Activated CD8-positive, alpha-beta memory T cell treated with anti-CD3 and anti-CD28 coated beads for 1 hour (primary cell): ENCODE measurements at places on chromosomes 13 and 19.

DNA sequence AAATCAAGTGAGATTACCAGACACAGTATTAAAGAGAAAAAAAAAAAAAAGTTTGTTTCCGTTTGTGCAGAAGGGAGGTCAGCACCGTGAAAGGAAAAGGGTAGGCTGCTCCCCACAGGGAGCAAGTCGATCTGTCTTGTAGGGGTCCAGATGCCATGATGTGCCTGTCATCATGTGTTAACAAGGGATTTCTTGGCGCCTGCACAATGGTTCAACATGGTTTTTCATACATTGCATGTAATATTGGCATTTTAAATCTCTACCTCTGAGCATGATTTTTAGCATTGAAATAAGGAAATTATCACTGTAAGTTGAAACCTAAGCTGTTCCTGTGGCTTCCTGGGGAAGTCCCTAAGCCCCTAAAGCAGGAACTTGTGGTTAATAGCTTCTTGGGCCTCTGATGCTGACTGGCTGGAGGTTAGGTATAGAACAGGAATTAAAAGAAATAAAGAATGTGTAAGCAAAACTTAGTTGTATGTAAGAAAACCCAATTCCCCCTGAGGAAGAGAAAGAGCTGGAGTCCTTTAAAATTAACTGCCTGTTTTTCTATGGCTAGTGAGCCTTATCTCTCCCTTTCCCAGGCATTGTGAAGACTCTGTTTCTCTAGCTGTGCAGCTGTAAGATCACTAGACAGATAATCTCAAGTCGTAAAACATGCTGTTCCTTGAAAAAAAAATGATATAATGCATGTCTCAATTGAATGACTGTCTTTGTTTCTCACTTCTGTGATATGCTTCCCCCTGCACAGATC, 7.4 kb upstream of the FCGBP start:
- peak; percentile 13 for DNase-seq

GRCh38 chr13:21594715-21595545, 9.0 kb downstream of the MICU2 start:
- DNase-seq, result no peak

DNA sequence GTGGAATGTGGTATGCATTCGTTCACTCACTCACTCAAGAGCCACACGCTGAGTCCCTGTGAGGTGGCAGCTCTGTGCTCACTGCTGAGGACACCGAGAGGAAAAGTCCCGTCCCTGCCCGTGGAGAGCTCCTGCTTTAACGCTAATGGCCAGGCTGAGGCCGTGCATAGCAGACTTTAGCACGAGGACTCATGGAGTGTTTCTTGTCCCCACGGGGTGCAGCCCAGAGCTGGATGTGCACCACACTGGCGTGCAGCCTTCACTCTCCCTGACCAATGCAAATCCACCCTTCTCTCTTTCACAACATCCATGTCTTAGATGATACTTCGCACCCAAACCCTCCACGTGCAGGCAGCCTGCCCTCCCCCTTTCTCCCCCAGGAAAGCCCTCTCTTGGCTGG, 159.6 kb upstream of the ZNF536 start:
- no peak for DNase-seq

DNA sequence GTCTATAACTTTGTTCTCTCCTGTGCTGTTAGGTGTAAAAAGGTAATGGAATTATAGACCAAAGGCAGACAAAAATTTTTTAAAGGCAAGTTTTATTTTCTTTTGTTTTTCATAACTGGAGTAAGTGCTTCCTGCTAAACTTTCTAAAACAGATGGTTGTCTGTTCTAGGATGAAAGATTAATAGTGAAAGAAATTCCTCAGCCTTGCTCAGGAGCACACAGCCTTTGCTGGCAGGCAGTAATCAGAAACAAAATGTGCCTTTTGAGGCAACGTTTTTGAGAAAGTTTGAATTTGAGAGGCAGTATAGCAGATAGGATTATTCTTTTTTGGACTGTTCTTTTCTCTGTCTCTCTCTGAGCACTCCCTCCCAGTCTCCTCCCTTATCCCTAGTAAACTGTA, 2749.5 kb downstream of the PCDH9 start:
- DNase-seq, result no peak

- no peak for DNase-seq
Observed at GRCh38 chr19:37505958-37506386, 767 bp upstream of the ZNF793 start.

DNA sequence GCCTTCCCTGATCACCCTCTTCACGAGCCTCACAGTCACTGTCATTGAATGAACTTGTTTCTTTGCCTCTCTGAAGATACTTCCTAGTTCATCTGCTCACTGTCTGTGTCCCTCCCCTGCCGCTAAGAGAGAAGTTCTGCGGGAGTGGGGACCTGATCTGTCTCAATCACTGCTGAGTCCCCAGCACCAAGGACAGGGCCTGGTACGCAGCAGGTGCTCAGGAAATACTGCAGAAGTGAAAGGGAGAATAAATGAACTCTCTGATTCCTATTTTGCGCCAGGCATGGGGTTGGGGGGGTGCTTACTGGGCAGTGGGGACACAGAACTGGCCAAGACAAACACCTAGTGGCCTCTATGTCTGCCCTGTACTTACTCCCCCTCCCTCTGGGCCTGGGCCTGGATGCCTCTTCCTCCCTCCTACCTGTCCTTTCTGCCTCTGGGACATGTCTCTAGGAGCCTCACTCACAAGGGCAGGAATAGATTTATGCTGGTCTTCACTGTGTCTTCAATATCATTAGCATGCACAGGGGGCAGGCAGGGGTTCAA, 17.5 kb downstream of the FCGBP start:
- DNase-seq, result no peak

DNA sequence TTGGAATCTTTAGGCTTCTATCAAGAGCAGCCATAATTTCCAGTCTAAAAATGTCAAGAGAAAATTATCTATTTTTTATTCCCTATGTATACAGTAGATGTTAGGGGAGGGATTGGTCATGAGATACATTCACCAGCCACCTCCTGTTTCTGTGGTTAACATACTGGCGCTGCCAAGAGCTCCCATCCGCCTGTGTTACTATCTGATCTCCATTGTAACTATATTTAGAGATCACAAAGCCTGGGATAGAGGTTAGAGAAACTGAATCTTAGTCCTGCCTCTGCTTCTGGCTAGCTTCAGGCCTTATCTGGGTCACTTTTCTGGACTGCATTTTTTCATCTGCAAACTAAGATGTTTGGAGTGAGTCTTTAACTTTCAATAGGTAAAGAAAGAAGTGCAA, 46.3 kb downstream of the POLR1D start:
- no peak for DNase-seq

GRCh38 chr13:79382545-79383275, 23.3 kb downstream of the RBM26 start:
- DNase-seq, result no peak

GRCh38 chr19:18644196-18645034, 7.6 kb downstream of the KLHL26 start:
- DNase-seq, result no peak

GRCh38 chr19:43625918-43626579, 6.6 kb upstream of the ZNF428 start:
- DNase-seq, result no peak

- DNase-seq, result no peak
Observed at GRCh38 chr13:105338006-105338405, 1197.5 kb downstream of the EFNB2 start.

- DNase-seq, result no peak
Observed at GRCh38 chr13:106494936-106495335, 40.5 kb downstream of the EFNB2 start.

DNA sequence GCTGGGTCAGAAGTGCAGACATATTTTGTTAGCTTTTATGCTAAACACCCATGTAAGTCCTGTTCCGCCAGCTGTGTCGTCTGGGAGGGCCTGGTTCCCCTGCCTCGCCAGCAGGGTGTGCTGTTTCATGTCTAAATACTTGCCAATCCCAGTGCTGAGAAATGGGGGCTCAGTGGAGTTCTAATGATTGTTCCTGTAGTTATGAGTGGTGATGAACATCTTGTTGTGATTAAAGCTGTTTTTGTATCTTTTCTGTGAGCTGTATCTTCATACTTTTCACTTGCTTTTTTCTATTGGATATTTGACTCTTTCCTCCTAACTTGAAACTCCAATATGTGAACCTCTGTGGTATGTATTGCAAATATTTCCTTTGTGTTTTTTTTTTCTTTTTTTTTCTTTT, 32.7 kb downstream of the KDM4B start:
- no peak for DNase-seq

GRCh38 chr19:35757231-35757748, 461 bp upstream of the HSPB6 start:
- DNase-seq, result no peak

GRCh38 chr13:104008541-104009435, 942.6 kb upstream of the SLC10A2 start:
- DNase-seq, result no peak

DNA sequence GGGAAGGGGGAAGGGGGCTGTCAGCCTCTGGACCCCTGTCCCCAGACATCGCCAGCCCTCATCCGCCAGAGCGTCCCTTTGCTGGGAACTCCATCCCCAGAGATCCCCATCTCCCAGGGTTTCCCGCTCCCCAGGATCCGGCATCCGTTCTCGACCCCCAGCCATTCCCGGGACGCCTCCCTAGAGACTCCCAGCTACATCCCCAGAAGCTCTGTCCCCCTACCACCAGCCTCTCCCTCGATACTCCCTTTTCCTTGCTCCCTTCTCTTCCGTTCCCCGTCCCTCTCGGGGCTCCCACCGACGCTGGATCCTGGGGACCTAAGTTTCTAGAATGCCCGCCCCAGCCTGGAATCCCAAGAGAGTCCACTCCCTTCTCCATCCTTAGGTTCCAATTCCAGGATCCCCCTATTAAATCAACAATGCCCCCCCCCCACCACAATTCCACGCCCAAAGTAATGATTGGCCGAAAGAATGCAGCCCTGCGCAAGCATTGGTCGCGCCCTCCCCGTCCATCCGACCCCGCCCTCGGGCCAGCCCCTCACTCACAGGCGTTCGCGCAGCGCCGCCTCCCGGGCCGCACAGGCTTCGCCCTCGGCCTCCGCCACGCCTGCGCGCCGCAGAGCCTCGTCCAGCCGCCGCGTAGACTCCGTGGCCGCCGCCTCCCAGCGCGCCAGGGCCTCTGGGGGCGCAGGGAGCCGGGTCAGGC, 3.2 kb downstream of the CCDC194 start:
- peak; percentile 81 for DNase-seq

DNA sequence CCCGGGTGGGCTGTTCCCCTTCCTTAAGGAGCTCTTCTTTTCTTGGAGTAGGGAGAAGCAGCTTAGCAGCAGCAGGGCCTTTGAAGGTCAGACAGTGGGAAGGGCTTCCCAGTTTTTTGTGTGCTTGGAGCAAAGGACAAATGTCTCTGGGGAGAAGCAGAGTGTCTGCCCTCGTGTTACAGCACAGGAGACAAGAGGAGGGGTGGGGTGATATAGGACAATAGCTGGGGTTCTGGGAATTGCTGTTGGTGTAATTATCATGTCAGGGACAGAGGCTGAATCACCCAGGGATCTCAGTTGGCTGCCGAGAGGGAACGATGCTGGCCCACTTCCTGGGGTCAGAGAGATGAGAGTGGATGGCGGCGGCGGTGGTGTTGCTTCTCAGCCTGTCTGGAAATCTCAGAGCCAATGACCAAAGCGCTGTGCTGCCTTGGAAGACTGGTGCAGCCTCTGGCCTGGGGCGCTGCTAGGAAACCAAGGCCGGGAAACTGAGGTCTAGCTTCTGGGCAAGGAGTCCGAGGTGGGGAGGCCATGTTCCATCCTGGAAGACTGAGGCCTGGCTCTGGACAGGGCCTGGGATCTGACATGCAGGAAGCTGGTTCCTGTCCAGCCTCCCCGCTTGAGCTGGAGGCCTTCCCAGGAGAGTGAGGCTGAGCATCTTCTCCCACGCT, 1.2 kb downstream of the INAFM1 start:
- DNase-seq, result no peak

DNA sequence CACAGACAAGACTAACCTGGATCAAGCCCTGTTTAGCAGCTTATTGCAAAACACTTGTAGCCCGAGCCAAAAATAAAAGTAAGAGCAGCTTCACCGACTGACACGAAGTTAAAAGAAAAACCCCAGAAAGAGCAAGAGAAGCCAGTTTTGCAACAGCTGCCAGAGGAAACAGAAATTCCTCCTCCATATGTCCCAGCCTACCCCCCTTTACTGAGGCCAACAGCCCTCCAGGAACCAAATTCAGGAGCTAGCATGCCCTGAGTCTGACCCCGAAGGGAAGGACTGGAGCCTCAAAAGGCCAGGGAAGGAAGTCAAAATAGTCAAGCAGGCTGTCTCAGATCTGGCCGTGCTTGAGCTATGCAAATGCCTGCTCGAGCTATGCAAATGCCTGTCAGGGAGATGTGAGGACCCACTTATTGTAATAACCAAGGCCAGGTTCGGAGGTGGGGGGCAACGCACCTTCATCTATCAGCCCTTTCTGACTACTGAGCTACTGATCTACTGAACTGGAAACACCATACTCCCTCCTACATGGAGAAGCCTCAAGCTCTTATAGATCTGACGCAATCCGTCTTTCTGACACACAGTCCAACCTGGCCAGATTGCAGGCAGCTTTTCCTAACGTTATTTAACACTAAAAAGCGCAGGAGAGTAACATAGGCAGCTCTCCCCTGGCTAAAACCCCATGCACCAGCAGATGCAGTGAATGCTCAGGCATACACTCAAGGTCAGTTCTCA, 6.7 kb downstream of the SIGLEC11 start:
- no peak for DNase-seq

- DNase-seq, result no peak
Observed at GRCh38 chr13:106118050-106118449, 417.4 kb downstream of the EFNB2 start.

DNA sequence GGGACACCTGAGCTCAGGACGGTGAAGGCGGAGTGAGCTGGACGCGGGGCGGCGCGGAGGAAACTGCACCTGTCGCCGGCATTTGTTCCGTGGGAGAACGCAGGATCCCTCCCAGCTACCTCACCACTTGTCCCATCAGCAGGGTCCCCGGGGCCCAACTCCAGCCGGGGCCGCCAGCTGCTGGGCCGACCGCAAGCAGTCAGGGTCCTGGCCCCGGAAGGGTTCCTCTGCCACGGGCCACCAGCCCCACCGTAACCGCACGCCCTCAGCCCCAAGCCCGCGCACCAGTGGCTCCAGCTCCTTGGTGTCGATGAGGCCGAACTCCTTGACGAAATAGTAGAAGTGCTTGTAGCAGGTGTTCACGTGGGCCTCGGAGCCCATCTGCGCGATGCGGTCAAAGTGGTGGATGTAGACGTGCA, 19.6 kb downstream of the MOB3A start:
- DNase-seq, result no peak

GRCh38 chr13:63632321-63632720, 2216.7 kb upstream of the PCDH20 start:
- DNase-seq, result no peak

GRCh38 chr13:35953537-35954206, 177.5 kb downstream of the DCLK1 start:
- DNase-seq, result no peak

- no peak for DNase-seq
Observed at GRCh38 chr19:34669305-34669704, 7.7 kb downstream of the SCGB2B2 start.

GRCh38 chr13:83733293-83733692, 149.0 kb downstream of the SLITRK1 start:
- DNase-seq, result no peak
